Spinal cord (tissue), 10 donors: ENCODE measurements at places on chromosomes 5 and 9. TPM values are rescaled to one million over a fixed set of nuclear protein-coding genes. Genes with fewer than 3 reads are reported as not detected.

DNA sequence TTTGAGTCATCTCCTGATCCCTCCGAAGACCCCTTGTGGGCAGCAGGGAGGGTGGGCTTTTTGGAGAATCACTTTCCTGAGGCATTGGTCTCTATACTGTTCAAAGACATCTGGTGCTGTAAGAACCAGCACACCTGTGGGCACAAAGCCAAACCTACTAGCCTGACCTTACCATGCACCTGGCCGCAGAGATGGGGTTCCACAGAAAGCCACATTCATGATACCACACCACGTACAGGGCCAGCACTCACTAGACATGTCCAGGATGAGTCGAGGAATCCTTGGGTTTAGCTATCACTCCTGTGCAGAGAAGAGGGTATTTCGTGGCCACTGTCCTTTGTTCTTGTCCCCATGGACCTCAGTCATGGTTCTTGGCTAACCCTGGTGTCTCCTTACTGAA lies 203.4 kb downstream of the CACNA1B start:
- no peak overlapping the region for H3K27ac ChIP-seq
- DNase-seq = no peak
- peaks cover 30% of the 10 kb centered on the region for H3K36me3 ChIP-seq
- no peaks in the 10 kb centered on the region for H3K4me1 ChIP-seq
- no peaks in the 10 kb centered on the region for H3K27me3 ChIP-seq

Gene TRIP13
- 7.3 TPM for total RNA-seq

Gene PCDHB9
- 2.9 TPM for total RNA-seq

DNA sequence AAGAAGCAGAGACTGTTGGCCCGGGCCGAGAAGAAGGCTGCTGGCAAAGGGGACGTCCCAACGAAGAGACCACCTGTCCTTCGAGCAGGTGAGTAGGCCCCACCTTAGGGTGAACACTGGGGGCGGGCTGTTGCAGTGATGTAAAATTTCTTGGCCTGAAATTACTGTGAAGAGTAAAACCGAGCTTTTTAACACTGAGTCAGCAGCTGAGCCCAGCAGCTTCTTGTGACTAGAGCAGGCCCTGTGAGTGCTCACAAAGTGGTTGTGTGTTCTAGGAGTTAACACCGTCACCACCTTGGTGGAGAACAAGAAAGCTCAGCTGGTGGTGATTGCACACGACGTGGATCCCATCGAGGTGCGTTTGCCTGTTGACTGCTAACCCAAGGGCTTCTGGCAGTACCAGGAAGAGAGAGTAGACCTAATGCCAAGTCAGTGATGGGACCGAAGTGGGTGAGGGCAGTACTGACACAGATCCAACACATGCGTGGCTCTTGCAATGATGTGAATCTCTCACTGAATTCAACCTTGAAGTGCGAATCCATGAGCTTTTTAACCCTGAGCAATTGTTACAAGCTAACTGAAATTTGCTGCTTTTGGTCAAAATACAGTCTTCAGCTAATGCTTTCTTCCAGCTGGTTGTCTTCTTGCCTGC lies 2.1 kb downstream of the RPL7A start:
- peaks cover 67% of the 10 kb centered on the region for H3K36me3 ChIP-seq
- H3K27ac ChIP-seq = no peak overlapping the region
- no peak overlapping the region for H3K4me3 ChIP-seq
- peaks cover 31% of the 10 kb centered on the region for H3K4me1 ChIP-seq
- H3K27me3 ChIP-seq = no peaks in the 10 kb centered on the region

DNA sequence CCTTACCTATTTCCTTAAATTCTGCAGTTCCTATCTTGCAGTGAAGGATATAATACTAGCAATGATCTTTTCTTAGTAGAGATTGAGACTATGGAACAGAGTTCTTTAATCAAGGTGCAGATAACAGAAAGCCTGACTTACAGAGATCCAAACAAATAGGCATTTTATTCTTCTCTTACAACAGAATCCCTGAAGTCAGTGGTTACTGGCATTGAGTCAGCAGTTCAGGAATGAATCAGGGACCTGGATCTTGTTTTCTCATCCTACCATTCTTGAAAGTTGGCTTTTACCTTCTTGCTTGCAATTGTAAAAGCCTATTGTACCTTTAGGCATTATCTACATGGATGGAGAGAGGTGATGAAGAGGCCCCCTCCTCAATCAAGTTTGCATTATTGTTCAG lies 47.5 kb upstream of the TLE4 start:
- H3K4me3 ChIP-seq = no peak overlapping the region
- no peak overlapping the region for H3K27ac ChIP-seq
- no peak for DNase-seq
- no peaks in the 10 kb centered on the region for H3K36me3 ChIP-seq
- H3K4me1 ChIP-seq = no peaks in the 10 kb centered on the region
